Astrocyte of the hippocampus (primary cell): ENCODE measurements at places on chromosomes 13 and 19.
A peak's percentile ranks its signal among the peaks of the same experiment; 100 is the strongest.

- DNase-seq, result peak; percentile 87
Observed at GRCh38 chr13:20182231-20182846, 10.4 kb downstream of the GJB2 start.

DNA sequence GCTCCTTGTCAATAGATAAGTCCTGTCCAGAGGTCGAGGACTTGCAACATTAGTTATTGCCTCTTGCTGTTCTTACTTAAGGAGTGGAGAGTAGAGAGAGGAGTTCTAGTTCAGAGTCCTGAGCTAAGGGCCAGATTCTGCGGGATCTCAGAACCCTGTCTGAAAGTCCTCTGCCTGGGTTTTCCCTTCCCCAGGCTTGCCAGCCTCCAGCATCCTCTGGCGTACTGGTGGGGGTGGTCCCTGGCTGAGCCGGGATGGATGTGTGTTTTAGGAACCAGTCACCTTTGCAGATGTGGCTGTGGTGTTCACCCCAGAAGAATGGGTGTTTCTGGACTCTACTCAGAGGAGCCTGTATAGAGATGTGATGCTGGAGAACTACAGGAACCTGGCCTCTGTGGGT is 26.0 kb downstream of the ZNF333 start:
- no peak for DNase-seq

- DNase-seq, result no peak
Observed at GRCh38 chr13:94201022-94201421, 278.5 kb downstream of the DCT start.

GRCh38 chr19:50003810-50004419 is 21.3 kb downstream of the VRK3 start:
- peak; percentile 94 for DNase-seq

DNA sequence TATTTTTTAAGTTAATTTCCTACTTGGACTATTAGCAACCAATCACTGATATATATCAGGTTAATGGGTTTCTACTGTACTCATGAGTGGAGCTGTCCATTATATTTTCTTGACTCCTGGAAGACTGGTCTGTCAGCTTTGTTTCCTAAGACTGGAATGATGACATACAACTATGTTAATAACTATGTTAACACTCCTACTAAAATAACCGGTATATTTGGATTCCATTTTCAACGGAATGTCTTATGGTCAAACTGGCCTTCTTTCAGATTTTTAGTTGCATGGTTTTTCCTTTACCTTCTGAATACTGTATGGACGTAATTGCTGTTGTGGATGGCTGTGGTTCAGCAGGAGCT is 45.8 kb upstream of the GPI start:
- no peak for DNase-seq

DNA sequence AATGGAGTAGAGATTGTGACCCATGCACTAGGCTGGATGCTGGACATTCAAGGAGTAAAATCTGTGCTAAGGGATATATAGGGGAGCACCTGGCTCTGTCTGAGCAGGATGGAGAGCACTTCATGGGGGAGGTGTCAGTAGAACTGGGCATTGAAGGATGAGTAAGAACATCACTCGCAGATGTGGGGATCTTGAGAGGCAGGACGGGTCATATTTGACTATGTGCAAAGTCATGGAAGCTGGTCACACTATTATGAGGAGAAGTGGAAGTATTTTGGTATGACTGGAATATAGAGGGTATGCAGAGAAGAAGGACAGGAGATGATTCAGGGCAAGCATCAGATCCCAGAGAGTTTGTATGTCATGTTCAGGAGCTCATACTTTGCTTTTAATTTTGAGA is 62.9 kb upstream of the PCDH8 start:
- DNase-seq, result no peak

DNA sequence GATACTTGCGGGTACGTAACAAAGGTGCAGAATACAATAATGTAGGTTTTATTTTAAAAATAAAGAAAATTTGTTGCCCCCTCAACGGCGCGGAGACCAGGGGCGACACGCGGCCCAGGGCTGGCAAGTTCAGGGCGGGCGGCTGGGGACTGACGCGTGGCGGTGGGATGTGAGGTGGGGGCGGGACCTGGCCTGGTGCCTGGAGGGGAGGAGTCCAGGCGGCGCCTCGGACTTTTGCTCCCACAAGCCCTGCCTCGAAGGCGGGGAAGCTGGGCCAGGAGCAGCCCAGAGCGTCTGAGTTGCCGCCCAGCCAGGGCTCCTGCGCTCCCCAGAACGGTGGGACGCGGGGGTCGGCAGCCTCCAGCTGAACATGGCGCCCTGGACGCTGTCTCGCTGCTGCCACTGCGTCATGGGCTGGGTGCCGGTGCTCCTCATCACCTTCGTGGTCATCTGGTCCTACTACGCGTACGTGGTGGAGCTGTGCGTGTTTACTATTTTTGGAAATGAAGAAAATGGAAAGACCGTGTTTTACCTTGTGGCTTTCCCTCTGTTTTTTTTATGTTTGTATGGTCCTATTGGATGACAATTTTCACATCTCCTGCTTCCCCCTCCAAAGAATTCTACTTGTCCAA is 1122.8 kb upstream of the ATXN8OS start:
- no peak for DNase-seq

GRCh38 chr19:53988981-53989380 is 2.5 kb upstream of the CACNG6 start:
- no peak for DNase-seq

GRCh38 chr13:48631441-48631840 is 22.3 kb upstream of the CYSLTR2 start:
- DNase-seq, result no peak

GRCh38 chr13:111251646-111252445 is 68.6 kb upstream of the TEX29 start:
- DNase-seq, result no peak

GRCh38 chr19:44447916-44448674 is at the start of gene ZNF229:
Gene ZNF229, minus strand, starts transcription at chr19:44448472. Its CDS starts 5,625 bp downstream, at chr19:44442847.
- peak; percentile 97 for DNase-seq

GRCh38 chr13:44854313-44855060 is 134.8 kb downstream of the NUFIP1 start:
- DNase-seq, result no peak

- no peak for DNase-seq
Observed at GRCh38 chr13:113654591-113655345, 3.2 kb downstream of the ATP4B start.

DNA sequence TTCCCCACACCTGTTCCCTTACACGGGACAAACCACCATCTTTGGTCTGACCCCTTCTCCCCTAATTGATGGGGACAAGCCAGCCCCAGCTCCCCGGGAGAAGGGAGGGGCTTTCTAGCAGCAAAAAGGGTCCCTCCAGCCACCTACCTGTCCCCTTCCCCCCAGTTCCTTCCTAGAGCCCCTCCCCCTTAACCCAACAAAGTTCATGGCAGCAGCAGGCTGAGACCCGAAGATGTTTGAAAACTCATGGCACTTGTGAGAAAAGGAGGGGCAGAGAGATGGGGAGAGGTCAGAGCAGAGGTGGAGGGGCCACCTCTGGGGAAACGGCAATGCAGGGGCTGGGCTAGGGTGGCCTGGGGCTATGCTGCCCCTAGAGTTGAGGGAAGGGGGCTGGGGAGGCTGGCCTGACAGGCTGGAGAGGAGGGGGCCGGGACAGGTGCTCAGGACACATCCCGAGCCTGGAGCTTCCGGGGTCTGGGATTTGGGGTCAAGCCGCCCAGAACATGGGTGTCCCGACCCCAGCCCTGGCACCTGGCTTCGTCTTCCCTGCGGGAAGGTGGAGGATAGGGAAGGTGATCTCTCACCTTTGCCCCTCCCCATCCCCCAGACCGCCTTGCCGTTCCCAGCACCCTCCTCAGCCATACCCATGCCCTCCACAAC is 12.5 kb upstream of the ASF1B start:
- DNase-seq, result no peak

DNA sequence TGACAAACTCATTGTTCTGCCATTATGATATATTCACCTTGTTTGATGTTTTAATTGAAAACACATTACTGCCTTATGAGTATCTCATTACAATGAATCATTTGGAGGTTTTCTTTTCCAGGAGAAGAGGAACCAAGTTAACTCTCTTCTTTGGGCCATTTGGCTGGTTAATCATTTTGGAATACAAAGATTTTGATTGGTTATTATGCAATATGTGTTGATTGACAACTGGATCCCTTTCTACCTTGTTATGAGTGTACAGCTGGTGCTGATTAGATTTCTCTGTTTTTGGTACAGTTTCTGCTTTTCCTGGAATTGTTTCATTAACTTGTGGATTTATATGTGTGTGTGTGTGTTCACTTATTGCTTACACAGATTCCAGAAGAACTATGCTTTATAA is 49.2 kb upstream of the RGCC start:
- DNase-seq, result no peak

- DNase-seq, result peak; percentile 22
Observed at GRCh38 chr19:46674416-46675178, 13.6 kb upstream of the DACT3 start.

DNA sequence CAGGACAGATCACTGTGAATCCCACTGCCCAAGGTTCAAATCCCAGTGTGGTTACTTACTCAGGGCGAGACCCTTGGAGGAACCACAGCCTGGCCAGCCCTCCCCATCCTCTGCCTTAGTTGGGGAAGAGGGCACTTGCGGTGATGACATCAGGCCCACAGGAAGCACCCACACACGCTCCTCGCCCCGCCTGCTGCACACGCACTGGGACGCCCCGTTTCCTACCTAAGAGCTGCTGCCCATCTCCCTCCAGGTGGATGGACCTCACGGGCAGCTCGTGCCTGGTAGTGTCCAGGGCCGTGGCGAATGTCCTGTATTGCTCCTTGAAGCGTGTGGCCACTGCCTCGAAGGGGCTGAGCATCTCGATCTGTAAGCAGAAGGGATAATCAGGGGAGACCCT is 19.6 kb downstream of the HAUS8 start:
- DNase-seq, result no peak

GRCh38 chr13:62085337-62086229 is 669.9 kb upstream of the PCDH20 start:
- peak; percentile 13 for DNase-seq

DNA sequence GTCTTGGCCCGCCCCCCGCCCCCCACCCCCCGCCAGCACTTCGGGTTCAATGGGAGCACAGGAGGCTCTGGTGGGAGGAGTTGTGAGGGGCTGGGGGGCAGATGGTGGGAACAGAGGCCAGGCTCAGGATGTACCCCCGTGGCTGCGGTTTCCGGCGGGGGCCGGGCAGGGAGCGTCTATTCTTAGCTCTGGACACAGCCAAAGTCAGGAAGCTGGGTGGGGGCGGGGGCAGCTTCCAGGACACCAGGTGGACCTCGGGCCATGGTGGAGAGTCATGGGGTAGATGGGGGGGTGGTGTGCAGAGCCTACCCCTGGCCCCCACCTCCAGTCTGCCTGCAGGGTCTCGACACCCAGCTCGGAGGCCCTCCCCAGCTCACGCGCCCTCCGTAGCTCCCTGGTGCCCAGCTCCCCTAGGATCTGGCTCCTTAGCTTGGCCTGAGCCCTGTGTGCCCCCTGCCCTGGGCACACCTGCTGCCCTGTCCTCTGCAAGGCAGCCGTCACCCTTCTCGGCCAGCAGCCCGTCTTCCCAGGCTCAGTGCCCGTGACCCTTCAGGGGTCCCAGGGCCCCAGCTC is 2.2 kb upstream of the TBXA2R start:
- DNase-seq, result no peak

DNA sequence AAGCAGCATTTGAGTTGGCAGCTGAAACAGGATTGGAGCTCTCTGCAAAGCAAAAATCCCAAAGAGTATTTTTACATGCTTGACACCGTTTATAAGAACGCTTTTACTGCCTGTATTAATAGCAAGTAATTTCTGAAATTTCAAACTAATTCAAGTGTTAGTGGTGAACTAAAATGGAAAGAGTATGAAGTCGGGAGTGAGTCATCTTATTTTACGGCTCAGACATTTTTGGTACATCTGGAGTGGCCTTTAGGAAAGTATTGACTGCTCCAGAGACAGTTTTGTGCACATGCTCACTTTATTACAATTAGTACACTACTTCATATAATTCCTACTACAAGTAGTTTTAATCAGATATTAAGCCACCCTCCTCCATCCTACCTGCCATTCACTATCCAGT is 167.4 kb downstream of the SLITRK6 start:
- no peak for DNase-seq

DNA sequence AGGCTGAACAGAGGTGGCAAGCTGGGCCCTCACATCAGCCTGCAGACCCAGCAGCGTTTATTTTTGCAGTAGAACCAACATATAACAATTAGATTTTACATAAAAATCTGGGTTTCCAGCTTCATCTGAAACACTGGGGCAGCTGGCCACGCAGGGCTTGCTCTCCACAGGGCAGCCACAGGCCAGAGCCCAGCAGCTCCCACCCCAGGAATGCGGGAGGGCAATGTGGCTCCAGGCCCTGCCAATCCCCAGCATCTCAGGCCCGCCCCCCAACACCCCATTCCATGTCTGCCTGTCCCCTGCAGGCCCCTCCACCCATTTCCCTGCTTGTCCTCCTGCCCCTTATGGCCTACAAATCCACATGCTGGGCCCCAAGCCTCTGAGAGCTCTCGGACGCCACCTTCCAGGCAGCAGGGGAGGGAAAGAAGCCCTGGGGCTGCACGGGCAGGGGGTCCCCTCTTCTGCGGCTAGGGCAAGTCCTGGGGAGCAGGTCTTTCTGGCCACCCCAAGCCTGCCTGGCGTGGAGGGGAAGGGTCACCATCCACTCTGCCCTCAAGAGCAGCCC is 15.0 kb upstream of the VSTM2B start:
- DNase-seq, result no peak

- no peak for DNase-seq
Observed at GRCh38 chr19:51615991-51616390, 14.2 kb downstream of the SIGLEC5 start.
